ENCODE measurements at places on chromosomes 5 and 9. TPM values are rescaled to one million over a fixed set of nuclear protein-coding genes. Genes with fewer than 3 reads are reported as not detected.

GRCh38 chr5:91464886-91465646, 81.9 kb upstream of the ARRDC3 start:
- no peak overlapping the region for H3K4me3 ChIP-seq
- H3K27me3 ChIP-seq: peaks cover 2% of the 10 kb centered on the region
- H3K27ac ChIP-seq: no peak overlapping the region
- peaks cover 2% of the 10 kb centered on the region for H3K36me3 ChIP-seq
- peaks cover 2% of the 10 kb centered on the region for H3K4me1 ChIP-seq

- H3K36me3 ChIP-seq: peaks cover 7% of the 10 kb centered on the region
- DNase-seq: no peak
- no peaks in the 10 kb centered on the region for H3K27me3 ChIP-seq
- H3K4me1 ChIP-seq: peaks cover 20% of the 10 kb centered on the region
- H3K4me3 ChIP-seq: no peak overlapping the region
Measured at GRCh38 chr5:107615299-107615817, 55.4 kb downstream of the EFNA5 start.

Gene DNAH5
- 0.37 TPM for total RNA-seq

GRCh38 chr5:58294598-58295305, 165.1 kb downstream of the PLK2 start:
- H3K36me3 ChIP-seq: no peaks in the 10 kb centered on the region
- no peak for DNase-seq
- H3K27me3 ChIP-seq: no peaks in the 10 kb centered on the region
- no peak overlapping the region for H3K27ac ChIP-seq
- no peak overlapping the region for H3K4me3 ChIP-seq

DNA sequence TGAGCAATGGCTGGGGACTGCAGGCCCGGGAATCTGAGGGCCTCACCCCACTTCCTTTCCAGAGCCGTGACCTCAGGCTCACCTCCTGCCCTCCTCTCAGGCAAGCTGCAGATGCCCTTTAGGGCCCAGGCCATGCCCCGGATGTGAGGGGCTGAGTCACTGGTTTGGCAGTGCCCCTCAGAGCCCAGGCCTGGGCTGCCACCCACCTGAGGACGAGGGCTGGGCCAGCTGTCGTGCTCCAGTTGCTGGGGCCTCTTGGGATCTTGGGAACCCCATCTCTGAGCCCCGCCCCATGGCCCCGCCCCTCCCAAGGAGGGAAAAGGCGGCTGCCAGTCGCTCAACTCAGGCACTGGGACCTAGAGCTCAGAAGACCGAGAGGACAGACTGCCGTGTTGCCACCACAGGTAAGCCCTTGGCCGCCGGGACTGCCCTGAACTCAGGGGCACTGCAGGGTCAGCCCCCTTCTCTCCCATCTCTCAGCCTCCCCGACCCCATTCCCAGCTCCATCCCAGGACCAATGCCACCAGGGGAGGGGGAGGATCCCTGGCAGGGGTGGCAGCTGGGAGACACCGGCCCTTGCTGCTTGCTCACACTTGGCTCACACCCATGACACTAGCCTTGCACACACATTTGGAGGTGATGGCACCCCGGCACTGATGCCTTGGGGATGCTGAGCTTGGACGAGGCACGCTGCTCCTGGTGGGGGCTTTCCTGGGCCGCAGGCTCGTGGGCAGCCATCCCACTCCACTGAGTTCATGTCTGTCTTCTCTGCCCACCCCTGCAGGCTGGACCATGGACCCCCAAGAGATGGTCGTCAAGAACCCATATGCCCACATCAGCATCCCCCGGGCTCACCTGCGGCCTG, at the start of gene CYSRT1:
Gene CYSRT1 (plus strand): TSS at position 345 of the 865 bp plus-strand sequence. CDS start 448 bp downstream, at position 793.
- no peaks in the 10 kb centered on the region for H3K36me3 ChIP-seq
- H3K4me3 ChIP-seq: peak within 1 kb of the TSS; percentile 67
- H3K27me3 ChIP-seq: no peaks in the 10 kb centered on the region
- H3K27ac ChIP-seq: peak within 1 kb of the TSS; percentile 47
- H3K4me1 ChIP-seq: peaks cover 10% of the 10 kb centered on the region

Gene PCDHB14
- total RNA-seq: 8.8 TPM

- peaks cover 5% of the 10 kb centered on the region for H3K4me1 ChIP-seq
- no peak for DNase-seq
- no peaks in the 10 kb centered on the region for H3K36me3 ChIP-seq
- no peak overlapping the region for H3K27ac ChIP-seq
- no peak overlapping the region for H3K4me3 ChIP-seq
- no peaks in the 10 kb centered on the region for H3K27me3 ChIP-seq
Measured at GRCh38 chr5:142104491-142104890, 4.1 kb upstream of the NDFIP1 start.

Gene WDR31
- 3.4 TPM for total RNA-seq

GRCh38 chr5:98308231-98308630, 465.2 kb upstream of the RGMB start:
- no peaks in the 10 kb centered on the region for H3K36me3 ChIP-seq
- DNase-seq: no peak
- peak overlapping the region; percentile 98 for H3K27ac ChIP-seq
- H3K27me3 ChIP-seq: no peaks in the 10 kb centered on the region
- H3K4me1 ChIP-seq: peaks cover 32% of the 10 kb centered on the region

GRCh38 chr9:69623276-69623675, 48.9 kb downstream of the APBA1 start:
- H3K4me1 ChIP-seq: no peaks in the 10 kb centered on the region
- H3K4me3 ChIP-seq: no peak overlapping the region
- H3K27ac ChIP-seq: no peak overlapping the region
- H3K36me3 ChIP-seq: no peaks in the 10 kb centered on the region

DNA sequence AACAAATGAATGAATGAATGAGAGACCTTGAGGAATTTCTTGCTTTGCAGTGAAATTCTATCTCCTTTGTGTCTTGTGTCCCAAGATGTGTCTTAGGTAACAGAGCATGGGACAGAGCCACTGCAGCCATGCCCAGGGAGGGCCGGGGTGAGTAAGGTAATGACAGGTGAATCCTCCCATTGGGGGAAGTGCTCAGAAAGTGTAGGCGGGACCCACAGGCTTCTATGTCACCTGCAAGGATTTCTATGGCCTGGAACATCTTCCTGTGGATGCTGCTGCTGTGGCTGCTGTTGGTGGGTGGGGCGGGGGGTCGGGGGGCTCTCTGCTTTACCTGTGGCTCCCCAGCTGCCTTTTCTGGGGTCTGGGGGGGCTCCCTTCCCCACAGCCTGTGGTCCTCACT, 133.6 kb upstream of the IER5L start:
- no peak overlapping the region for H3K4me3 ChIP-seq
- no peak overlapping the region for H3K27ac ChIP-seq
- peaks cover 2% of the 10 kb centered on the region for H3K27me3 ChIP-seq
- peak; percentile 36 for DNase-seq
- H3K4me1 ChIP-seq: peaks cover 25% of the 10 kb centered on the region

Gene RAPGEF1
- 94.3 TPM for total RNA-seq

DNA sequence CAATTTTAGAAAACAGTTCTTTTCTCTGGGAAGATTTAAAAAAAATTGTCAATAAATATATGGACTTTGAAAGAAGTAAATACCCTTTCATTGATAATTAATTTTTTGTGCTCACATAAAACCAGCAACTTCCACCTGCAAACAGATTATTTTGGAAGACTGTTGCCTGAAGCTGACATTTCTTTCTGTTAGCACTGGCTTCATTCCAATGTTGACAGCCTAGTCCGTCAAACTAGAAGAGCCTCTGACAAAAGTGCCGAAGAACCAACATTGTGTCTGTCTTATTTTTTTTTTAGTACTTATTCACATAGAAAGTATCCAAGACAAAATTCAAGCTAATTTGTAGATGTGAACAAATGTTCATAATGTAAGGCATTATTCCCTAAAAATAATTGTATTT, 108.6 kb upstream of the TMEM161B start:
- no peaks in the 10 kb centered on the region for H3K27me3 ChIP-seq
- H3K36me3 ChIP-seq: no peaks in the 10 kb centered on the region
- no peak overlapping the region for H3K4me3 ChIP-seq
- no peak overlapping the region for H3K27ac ChIP-seq
- no peaks in the 10 kb centered on the region for H3K4me1 ChIP-seq
- no peak for DNase-seq

Gene BRINP1
- total RNA-seq: 0.16 TPM

Gene CBY3
- total RNA-seq: not detected
